ENCODE measurements at places on chromosomes 11 and 22.

DNA sequence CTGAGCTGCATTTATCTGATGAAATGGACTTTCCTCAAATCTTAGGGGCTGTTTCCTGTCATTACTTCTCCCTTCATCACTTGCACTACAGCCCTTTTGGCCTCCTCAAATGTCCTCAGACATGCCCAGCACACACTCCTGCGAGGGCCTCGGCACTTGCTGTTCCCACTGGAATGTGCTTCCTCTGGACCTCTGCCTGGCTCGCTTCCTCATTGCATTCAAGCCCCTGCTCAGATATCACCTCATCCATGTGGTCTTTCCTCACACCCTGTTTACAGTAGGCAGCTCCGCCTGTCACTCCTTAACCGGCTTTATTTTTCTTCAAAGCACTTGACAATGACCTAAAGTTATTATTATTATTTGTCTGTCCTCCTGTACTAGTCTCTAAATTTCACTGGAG is 9.0 kb downstream of the NAT10 start:
- DNase-seq: no peak

GRCh38 chr11:66100272-66101065 is 30.4 kb downstream of the PACS1 start:
- no peak for DNase-seq

- DNase-seq: no peak
These were observed 31.8 kb downstream of the GNAZ start for GRCh38 chr22:23102002-23102655.

- no peak for DNase-seq
These were observed 107.2 kb downstream of the MAML2 start for GRCh38 chr11:96235751-96236150.

DNA sequence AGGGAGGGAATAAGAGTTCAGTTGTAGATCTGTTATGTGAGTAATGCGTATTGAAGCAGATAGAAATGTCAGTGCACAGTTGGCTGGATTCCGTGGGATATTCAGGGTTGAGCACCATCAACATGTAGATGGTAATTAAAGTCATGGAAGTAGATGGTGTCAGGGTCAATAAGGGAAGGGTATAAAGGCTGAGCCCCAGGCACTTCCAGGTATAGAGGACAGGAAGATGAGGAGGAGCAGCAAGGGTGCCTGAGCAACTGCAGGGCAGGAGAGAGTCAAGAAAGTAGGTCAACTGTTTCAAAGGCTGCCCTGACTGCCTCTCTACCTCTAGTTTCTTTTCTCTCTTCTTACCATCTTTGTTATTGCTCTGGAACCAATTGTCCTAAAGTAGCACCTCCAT is 85.9 kb downstream of the MICAL2 start:
- DNase-seq: no peak

DNA sequence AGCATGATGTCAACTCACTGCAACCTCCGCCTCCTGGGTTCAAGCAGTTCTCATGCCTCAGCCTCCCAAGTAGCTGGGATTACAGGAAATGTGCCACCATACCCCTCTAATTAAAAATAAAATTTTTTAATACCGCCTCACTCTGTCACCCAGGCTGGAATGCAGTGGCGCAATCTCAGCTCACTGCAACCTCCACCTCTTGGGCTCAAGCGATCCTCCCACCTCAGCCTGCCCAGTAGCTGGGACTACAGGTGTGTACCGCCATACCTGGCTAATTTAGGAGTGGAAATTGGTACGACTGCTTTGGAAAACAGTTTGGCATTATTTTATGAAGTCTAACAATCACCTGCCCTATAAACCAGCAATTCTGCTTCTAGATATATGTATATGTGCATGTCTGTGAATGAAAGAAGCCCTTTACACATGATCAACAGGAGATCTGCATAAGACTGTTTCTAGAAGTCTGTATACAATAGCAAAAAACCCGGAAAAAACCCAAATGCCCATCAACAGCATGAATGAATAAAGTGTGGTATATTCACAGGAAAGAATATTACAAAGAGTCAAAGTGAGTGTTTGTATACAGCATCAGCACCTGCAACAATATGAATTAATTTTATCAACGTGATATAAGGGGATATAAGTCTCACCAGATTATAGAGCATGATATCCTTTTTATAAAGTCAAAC is 16.0 kb downstream of the SLC35F2 start:
- DNase-seq: no peak

GRCh38 chr11:15106201-15106965 is 8.3 kb upstream of the INSC start:
- DNase-seq: no peak

- no peak for DNase-seq
These were observed 514.7 kb downstream of the CNTN5 start for GRCh38 chr11:99535406-99535805.

GRCh38 chr11:2768471-2769408 is 68.9 kb upstream of the KCNQ1OT1 start:
- DNase-seq: no peak

GRCh38 chr11:11436715-11437313 is 83.8 kb upstream of the CSNK2A3 start:
- no peak for DNase-seq

DNA sequence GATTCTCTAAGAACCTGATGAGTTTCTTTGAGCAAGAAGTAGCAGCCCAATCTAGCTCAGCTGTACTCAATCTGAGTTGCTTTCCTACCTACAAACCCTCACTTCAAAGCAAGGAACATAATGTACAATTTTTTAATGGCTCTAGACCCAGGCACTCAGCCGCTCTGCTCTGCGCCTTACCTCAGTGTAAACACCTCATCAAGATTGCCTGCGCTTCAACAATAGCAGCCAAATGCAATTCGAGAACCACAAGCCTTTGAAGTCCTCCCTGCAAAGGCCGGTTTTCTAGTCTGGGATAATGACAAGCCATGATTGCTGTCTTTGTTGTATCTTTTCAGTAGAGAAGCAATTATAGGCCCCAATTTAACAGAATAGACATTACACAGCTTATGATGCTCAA is 38.0 kb downstream of the JHY start:
- no peak for DNase-seq

Measured in WTC11 (cell line).